Cardiac muscle cell (in vitro differentiated cells and primary cell): ENCODE measurements at places on chromosomes 7 and 10.

- no peak for DNase-seq
Observed at GRCh38 chr7:28497009-28497408, 84.7 kb downstream of the CREB5 start.

DNA sequence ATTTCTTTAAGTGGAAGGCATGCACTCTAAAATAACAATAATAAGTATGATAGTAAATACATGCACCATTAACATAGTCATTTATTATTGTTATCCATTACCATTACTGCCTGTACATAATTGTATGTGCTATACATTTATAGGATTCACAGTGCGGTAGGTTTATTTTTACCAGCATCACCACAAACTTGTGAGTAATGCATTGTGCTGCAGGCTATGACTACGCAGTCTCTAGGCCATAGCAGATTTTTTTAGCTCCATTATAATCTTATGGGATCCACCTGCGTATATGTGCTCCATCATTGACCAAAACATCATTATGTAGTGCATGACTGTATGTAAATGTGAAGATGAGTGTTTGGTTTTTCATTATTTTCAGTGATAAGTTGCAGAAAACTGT, 160.0 kb downstream of the LRRC4 start:
- no peak for DNase-seq

DNA sequence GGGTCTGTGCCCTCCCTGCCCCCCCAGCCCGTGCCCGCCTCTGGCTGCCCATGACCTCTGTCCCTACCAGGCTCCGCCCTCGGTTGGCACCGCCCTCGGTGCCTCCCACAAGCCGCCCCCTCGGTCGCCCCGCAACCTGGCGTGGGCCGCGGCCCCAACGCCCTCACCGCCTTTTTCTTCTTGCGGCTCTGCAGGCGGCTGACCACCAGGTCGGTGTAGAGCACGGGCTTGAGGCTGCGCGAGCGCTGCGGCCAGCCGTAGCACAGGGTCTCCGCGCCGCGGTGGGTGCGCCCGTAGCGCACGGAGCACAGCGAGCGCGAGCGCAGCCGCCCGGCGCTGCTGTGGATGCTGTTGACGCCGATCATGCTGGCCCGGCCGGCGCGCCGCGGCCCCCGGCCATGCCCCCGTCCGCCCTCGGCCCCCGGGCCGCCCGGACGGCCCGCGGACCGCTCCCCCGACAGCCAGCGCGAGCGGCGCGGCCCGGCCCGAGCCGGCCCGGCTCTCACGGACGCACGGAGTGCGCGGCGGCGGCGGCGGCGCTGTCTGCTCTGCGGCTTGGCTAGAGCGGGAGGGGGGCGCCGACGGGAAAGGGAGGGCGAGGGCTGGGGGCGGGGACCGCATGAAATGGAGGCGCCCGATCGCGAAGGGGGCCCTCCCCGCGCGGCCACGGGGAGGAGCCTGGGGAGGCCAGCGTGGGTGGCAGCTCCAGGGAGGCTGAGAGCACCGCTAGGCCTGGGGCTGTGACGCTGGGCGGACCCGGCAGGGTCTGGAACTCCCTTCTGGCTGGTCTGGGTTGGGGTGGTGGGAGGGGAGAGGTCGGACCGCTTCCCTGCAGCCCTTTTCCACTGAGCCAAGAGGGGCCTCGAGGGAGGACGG, 9.6 kb downstream of the PSD start:
- peak; percentile 77 for DNase-seq

DNA sequence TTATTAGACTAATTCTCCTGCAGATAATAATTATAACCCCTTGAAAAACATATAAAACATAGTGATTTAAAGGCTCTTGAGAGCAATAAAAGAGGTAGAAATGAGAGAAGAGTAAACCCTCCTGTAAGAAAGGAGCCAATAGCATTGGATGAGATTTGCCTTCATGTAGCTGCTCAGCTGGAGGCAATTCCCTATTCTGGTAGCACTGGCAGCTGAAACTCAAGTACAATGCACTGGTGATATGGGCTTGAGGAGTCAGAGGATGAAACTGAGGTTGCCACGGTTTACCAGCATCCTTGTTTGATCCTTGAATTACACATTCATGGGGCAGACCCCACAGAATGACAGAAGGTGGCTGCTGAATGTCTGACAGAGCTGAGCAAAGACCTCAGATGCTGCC, 76.4 kb downstream of the CTTNBP2 start:
- no peak for DNase-seq

GRCh38 chr10:31677195-31678138, 251.2 kb downstream of the ARHGAP12 start:
- no peak for DNase-seq
